ENCODE measurements at places on chromosomes 1 and 21.

- DNase-seq: no peak
Observed at GRCh38 chr1:54099061-54099610, 45.7 kb downstream of the TCEANC2 start.

DNA sequence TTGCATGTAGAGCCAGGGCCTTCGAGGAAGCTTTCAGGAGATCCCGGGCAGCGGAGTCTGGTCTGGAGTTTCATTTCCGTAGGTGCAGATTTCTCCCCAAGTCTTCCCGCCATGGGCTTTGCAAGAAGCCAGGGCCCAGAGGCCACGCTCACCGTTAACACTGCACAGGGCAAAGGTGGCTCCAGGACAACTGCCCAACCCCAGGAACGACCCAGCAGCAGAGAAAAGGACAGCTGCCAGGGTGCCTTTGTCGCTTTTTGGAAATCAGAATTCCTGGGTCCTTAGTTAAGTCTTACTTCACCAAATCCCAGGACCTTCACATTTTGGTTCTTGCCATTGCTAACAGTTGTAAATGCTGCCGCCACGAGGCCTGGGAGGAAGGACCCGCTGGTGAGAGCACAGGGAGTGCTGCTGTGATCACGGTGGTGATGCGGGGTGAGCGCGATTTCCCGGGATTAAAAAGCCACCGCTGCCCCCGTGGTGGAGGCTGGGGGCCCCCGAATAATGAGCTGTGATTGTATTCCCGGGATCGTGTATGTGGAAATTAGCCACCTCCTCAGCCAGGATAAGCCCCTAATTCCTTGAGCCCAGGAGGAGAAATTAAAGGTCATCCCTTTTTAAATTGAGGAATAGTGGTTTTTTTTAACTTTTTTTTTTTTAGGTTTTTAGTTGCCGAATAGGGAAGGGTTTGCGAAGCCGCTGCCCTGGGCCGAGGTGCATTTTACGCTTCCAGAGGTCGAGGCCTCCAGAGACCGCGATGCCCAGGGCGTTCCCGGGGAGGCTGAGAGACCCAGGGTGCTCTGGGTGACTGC lies 8.2 kb downstream of the SIM2 start:
- DNase-seq: no peak

GRCh38 chr1:233668146-233668724 lies 54.3 kb downstream of the KCNK1 start:
- no peak for DNase-seq

DNA sequence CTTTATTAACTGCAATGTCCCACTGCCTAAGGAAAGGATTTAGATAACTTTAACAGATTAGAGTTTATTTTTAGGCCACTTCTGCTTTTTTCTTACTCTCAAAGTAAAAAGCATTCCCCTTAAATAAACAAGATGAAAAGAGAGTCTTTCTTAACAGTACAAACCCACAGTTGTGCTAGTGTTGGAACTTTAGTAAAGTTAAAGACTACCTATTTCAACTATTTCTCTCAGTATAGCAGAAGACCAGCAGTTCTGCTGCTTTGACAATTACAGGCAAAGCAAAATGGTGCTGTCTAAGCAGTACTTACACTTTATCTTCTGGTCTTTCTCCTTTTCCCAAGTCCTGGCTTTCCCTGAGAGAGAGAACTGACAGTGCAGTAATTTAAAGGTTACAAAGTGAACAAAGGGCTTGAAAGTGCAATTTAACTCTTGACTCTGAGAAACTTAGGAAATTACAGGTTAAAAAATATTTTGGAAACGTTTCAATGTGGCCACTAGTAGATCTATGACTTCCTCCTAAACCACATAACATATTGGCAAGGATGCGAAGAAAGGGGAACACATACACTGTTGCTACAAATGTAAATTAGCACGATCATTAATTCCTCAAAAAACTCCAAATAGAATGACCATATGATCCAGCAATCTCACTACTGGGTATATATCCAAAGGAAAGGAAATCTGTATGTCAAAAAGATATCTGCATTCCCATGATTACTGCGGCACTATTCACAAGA lies 135.4 kb upstream of the POGK start:
- DNase-seq: no peak

- DNase-seq: no peak
Observed at GRCh38 chr1:38005195-38006007, at the start of gene FHL3. Gene FHL3, minus strand, starts transcription at chr1:38005514. Its CDS starts 6,102 bp downstream, at chr1:37999412.

DNA sequence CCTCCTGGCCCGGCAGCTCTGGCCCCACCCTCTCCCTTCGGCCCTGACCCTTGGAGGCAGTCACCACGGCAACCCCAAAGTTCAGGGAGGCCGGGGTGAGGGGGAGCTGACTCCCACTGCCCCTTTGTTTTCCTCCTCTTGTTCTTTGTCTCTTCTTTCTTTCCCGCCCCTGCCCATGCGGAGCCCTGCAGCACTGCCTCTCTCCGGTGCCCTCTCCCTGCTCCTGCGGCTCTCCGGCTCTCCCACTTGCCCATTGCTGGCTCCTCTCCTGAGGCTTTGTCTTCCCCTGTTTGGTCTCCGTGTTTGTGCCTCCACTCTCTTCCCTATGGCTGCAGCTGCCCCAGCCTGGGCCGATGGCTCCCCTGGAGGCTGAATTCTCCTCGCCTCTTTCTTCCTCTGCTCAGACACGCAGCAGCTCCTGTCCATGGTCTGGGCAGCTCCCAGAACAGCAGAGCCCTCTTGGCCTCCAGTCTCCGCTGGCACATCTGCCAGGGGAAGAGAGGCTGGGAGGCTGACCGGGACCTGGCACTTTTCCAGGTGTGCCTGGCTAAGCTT lies 5.8 kb downstream of the CELSR2 start:
- no peak for DNase-seq

GRCh38 chr1:180507795-180508724 lies 5.7 kb upstream of the ACBD6 start:
- no peak for DNase-seq

All from stimulated activated CD4-positive, alpha-beta T cell treated with anti-CD3 and anti-CD28 coated beads, TNF-alpha, amount 100 ng/mL, for 1 hour (primary cell).